ENCODE measurements at places on chromosomes 6 and 20.

DNA sequence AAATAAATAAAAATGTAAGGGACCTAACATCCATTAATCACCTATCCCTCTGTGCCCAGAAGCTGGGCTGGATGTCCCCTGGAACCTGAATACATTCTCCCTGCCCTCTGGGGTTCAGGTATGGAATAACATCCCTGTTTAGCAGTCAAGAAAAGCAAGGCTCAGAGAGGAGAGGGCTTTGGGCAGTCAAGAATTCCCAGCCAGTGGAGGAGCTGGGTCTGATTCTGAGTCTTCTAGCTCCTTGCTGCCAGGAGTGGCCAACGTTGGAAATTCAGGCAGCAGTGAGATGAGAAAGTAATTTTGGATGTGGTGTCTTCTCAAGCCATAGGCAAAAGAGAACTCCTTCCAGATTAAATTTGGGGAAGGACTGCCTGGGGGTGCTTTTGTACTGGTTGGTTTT lies 42.6 kb upstream of the ZNFX1 start:
- DNase-seq: no peak

DNA sequence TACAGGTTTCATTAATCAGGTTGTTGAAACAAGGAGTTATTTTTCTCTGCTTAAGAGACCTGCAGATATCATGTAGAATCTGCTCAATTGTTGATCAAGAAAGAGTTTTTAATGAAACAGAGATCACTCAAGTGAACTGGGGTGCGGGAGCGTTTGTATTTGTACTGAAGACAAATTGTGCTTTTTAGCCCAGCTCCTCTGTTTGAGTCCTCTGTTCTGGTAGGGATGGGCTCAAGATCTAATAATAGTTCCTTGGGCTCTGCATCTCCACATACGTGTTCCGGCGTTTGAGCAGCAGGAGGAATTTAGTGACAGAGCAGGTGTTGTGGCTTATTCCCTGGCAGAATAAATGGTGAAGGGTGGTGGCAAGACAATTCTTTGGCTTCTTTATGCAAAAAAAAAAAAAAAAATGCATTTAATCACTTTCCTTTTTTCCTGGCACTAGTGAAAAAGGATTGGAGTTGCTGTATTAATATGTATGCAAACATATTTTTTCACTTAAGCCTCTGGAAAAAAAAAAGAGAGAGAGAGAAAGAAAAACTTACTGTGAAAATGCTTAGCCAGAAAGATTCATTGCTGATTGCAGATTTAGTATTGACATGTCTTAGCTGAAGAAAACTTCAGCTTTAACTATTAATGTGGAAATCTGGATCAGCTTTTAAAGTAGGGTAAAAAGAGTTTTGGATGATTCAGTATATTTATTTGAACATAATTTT lies 4.0 kb downstream of the CITED2 start:
- DNase-seq: no peak

GRCh38 chr20:45290677-45291355 lies 15.8 kb upstream of the RBPJL start:
- peak; percentile 90 for DNase-seq

DNA sequence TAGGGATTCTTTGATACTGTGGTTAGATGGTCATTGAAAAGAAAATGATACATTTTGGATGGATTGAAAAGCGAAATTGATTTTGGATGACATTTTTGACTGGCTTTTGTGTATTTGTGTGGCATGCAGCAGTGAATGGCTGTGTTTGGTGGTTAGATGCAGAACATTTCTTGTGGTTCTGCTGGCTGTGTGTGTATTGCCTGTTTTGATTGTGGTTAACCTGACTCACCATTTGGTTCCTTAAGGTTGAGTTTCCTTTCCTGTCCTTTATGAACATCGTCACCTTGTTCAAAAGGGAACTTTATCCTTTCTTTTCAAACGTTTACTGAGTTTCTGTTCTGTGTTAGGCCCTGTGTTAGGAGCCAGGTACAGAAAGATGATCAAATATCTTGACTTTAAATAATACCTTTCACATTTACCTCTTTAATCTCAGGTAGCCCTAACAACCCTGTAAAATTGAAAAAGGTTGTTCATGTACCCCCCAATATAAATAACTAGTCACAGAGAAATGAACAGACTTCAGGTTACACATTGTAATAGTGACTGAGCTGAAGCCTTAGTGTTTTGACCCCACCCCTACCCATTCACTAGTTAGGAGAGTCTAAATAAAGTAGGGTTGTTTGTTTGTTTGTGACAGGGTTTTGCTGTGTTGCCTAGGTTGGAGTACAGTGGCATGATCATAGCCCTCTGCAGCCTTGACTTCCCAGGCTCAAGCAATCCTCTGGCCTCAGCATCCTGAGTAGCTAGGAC lies 23.8 kb downstream of the ANKS1A start:
- DNase-seq: no peak

- DNase-seq: no peak
These were observed 4.6 kb downstream of the SLC22A16 start for GRCh38 chr6:110471726-110472365.
